ENCODE measurements at places on chromosomes 11 and 22.

GRCh38 chr11:61747967-61748285, 4.5 kb upstream of the MYRF start:
- no peak for DNase-seq

DNA sequence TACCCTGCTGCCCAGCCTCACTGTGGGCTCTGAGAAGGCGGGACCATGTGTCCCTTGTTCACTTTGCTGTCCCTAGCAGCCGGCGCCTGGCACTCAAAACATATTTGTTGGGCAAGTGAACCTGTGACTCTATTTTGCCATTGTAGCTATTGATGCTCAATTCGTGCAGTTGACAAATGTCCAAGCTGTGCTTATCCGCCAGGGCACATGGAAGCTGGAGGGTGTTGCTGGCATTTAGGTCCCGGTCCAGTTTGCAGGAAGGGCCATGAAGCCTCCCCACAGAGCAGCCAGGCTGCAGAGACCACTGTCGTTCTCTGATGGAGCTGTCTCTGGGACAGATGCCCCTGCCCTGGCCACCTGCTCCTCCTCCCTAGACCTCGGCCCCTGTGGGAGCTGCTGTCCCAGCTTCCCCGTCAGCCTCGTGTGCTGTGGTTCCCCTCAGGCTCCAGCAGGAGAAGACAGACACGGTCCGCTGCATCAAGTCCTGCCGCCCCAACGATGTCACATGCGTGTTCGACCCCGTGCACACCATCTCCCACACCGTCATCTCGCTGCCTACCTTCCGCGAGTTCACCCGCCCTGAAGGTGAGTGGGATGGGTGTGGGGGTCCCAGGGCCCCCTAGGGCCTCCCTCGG, 71.5 kb downstream of the FBLN1 start:
- no peak for DNase-seq

DNA sequence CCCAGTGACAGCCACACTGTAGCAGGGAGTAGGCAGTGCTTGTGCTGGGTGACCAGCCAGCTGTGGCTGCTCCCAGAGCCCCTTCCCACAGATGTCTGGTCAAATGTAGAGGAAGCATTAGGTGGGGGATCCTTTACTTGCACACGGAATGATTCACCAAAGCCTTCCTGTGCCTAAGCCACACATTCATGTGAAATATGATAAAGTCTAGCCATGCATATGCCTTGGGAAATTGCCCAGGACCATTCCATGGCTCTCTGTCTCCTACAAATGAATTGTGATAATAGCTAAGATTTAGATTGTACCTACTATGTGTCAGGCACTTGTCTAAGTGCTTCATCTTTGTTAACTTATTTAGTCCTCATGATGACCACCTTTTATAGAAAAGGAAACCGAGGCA, 217.5 kb upstream of the E2F8 start:
- DNase-seq, result no peak

GRCh38 chr11:69155302-69156234, at the start of gene SMIM38:
SMIM38 (plus strand) TSS chr11:69155935; CDS start chr11:69157847, 1,912 bp downstream.
- DNase-seq, result peak; percentile 40

GRCh38 chr22:27295040-27295439, 506.5 kb downstream of the MN1 start:
- DNase-seq, result no peak

- DNase-seq, result no peak
Observed at GRCh38 chr11:73493956-73494598, 103.8 kb downstream of the FAM168A start.

GRCh38 chr11:11845071-11845470, 3.3 kb downstream of the USP47 start:
- DNase-seq, result no peak

GRCh38 chr11:110979696-110980095, 265.8 kb upstream of the POU2AF2 start:
- DNase-seq, result no peak

DNA sequence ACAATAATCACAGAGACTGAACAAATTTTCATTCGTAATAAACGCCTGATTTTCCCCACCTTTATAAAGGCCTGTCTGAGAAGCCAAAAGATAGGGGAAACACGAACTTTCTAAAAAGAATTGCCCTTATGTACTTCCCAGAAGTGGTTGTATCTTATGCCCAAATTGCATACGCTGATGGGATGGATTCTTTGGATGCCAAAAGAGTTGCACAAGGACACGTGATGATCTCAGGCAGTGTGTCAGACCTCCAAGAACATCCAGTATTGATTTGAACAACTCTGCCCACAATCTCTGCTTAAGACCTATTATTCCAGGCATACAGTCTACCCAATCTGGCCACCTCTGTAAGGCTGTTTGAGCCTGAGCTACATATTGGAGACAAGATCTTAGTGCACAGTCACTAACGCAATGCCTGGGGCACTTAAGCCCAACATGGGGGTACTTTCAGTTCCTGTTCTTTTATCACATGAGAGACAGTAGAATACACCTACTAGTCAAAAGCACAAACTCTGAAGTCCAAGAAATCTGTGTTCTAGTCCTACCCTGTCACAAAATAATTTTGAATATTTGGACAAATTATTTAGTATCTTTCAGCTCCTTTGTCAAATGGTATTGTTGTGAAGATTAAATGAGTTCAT, 38.9 kb downstream of the OR10A6 start:
- DNase-seq, result peak; percentile 10

DNA sequence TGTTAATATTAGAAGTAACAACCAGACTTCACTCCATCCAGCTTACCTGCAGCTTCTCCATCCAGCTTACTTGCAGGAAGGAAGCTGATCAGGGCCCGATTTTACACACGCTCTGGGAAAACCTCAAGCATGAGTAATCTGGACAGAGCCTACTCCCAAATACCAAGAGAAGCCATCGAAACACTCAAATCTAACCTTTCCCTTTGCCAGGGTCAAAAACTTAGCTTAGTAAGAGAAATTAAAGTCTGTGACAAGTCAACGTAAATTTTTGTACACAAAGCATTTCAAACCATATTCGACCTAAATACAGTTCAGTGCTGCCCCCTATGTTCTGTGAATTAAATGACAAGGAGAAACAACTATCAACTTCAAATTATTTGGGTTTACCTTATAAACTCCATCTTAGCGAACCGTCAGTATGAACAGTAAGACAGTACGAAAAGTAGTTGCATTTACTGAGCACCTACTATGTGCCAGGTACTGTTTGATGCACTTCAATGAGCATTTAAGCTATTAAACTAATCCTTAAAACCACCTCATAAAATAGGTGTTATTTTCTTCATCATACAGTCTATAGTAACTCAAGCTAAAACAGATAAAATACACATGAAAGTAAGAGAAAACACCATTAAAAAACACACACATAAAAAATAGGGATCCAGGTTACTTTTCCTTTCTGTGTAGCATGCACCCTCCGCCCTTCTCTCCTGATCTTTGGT, 36.9 kb downstream of the ARFGAP3 start:
- no peak for DNase-seq

- DNase-seq, result no peak
Observed at GRCh38 chr11:35101223-35101622, 37.7 kb upstream of the CD44 start.

DNA sequence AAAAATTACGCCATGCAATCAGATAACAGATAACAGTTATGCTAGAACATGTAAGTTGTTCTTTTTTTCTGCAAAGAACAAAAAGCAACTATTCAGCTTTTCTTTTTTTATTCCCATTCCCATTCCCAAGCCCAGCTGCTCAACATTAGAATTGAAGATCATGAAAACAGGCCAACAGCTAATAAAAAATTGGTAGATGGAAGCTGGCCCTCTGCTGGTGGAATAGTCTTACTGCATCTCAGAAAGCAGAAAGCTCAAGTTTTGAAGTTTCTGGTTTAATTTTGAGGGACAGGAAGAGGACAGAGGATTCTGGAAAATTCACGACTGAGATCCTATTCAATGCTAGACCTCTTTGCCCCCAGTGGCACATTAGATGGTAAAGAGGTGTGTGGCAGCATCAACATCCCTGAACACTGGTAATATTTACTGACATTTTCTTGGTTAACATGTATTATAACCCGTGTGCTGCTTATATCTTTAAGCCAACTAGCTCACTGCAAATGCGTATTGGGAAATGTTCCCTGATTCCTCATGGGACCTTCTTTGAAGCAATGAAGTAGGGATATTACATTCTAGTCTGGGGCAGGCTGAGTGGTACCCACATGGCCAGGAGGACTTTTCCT, 591.2 kb downstream of the OPCML start:
- DNase-seq, result no peak

Data from GM12864 (cell line).